ENCODE measurements at places on chromosomes 4 and X.

GRCh38 chr4:93730760-93731159 is 97.8 kb upstream of the ATOH1 start:
- no peak for DNase-seq

DNA sequence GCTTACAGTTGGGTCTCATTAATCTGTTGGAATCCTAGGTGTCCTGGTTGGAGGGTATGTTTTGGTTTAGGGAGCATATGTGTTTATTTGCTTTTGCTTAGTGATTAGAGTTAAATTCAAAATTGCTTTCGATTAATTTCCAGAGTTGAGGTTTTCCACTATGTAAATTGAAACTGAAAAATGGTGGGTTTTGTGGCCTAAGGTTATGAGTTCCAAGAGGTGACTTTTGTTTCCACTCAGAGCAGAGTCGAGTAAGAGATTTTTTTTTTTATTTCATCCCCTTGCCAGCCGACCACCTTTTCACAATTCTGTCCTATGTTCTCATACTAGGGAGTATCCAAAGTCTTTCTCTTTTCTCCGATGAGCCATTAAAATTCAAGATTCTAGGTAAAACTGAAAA is 66.9 kb downstream of the GRIA2 start:
- DNase-seq = no peak

DNA sequence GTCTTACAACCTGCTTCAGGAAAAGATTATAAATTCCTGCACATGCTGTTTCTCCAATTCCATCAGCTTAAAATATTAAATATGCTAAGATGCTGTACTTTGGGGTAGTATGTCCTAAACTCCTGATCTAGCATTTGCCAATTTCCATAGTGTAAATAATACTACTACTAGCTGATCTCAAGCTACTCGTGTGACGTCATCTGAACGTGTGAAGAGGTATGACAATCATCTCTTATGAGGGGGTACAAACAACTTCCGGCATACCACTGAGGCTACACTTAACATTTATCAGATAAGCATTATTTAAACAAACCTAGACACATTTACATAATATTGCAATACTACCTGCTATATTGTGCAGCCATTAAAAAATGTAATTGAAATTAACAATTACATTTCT is 52.4 kb upstream of the APELA start:
- no peak for DNase-seq

GRCh38 chr4:181345931-181346330 is 897.3 kb upstream of the TENM3 start:
- no peak for DNase-seq

- DNase-seq = peak; percentile 36
Measured at GRCh38 chr4:22458098-22458497, 57.8 kb downstream of the ADGRA3 start.

DNA sequence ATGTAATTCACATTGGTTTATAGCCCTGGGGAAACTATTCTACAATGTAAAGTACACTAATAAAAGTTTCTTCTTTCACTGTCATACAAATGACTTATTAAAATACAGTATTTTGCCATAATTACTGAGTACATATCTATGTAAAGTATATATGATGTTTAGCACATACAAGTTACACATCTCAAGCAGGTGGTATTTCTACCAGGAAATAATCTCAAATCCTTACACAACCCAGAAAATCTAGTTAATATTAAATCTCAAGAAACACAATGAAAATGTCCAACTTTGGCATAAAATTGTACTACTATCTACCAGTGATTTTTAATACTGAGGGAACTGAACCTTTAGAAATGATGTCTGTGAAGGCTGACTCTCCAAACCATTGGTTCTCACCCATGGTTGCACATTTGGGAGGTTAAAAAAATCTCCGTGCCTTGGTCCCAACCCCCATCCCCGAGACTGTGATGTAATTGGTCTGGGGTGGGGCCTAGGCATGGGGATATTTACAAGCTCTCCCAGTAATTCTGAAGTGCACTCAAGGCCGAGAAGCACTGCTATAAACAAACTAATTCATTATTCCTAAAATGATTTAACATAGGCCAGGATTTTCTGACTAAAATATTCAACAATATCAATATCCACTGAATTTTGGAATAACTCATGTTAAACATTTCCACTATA is 27.6 kb downstream of the MAP3K15 start:
- DNase-seq = peak; percentile 2

- DNase-seq = no peak
Measured at GRCh38 chrX:74023203-74023602, 280.8 kb upstream of the ZCCHC13 start.

GRCh38 chr4:81421346-81422218 is 50.1 kb downstream of the RASGEF1B start:
- no peak for DNase-seq

- DNase-seq = no peak
Measured at GRCh38 chr4:152009031-152009670, 248.3 kb upstream of the GATB start.

- no peak for DNase-seq
Measured at GRCh38 chrX:1531096-1531890, 5.7 kb downstream of the P2RY8 start.

DNA sequence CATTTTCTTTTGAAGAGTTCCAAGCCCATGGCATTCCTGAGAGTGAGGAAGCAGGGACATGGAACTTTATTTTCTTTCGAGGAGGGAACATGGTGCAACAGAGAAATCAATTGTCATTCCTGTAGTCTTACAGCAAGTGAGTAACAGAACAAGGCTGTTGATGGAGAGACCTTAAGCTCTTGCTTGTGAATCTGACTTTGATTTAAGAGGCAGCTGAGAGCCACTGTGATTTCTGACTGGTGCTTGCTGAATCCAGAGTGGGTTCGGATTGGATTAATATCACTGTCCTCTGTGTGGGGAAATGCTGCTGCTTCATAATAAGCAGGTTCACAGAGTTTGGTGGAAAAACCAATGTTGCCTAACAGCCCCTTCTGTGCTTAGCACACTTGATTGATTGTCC is 4.7 kb upstream of the ATP1B4 start:
- DNase-seq = no peak

GRCh38 chrX:10395179-10395578 is 225.2 kb downstream of the MID1 start:
- DNase-seq = no peak

GRCh38 chrX:130024127-130024526 is 41.7 kb downstream of the BCORL1 start:
- DNase-seq = no peak

- DNase-seq = no peak
Measured at GRCh38 chr4:6848717-6849305, 60.8 kb upstream of the TBC1D14 start.

DNA sequence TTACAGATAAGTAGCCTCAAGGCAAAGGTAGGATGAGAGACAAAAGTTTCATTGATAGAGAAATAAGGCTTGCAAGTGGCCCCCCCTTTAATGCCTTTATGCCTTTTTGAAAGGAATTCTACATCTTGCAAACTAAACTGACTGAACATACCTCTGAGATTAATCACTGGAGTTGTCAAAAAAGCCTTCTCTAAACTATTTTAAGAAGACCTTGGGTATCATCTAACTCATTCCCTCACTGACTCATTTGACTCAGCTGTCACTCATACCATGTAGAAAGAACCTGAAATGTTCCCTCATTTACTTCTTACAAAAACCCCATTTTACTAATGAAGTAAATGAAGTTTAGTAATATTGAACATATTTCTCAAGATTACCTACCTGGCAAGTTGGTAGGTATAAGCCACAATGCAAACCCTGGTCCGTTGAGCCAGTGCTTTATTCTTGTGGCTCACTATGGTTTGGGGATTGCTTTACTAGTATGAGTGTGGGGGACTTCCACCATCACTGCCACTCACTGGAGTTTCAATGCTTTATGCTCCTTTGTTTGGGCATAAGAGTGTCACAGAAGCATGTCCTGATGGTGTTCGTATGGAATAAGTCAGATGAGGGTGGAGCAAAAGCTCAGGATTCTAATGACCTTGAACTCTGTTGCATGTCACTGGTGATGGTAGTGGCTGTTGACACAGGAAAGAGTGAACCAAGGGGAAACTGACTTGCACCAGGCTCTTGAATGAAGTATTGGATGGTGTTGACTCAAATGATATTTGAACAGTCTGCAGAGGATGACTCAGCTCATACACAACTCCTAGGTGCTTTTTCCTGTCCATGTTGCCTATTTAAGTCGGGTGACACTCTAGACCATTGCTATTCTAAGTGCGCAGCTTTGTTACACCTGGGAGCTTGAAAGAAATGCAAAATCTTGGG is 305.5 kb upstream of the EMCN start:
- DNase-seq = no peak

DNA sequence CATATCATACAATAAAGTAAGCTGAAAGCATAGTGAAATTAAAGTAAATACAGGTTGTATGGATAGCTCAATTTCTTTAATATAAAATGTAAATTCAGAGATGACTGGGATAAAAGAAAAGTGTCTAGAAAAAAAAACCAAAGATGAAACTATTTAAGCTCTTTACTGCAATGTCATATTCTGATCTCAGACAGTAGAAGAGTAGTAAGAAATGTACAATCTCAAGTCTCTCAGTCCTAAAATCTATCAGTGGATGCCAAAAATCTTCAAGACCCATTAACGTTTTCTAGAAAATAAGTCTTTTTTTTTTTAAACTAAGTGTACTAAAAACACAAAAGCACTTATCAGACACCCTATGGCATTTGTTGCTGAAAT is 13.8 kb downstream of the MGARP start:
- DNase-seq = no peak

GRCh38 chr4:147025042-147025441 is 79.4 kb upstream of the TTC29 start:
- no peak for DNase-seq

DNA sequence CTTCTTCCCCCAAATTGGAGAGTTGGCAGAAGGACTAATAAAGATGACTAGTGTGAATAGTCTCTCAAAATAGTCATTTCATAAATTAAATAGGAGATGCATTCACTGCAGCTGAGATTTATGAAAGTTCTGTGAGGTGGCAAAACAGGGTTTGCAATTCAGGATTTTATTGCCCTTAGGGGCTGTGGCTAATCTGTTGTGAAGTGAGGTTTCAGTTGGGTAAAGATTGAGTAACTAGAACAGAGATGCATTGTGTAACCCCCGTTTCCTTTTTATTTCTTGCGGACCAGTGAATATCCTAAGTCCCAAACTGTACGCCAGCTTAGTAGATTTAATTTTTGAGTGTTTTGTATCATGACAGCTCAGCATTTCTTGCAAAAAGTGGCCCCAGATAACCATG is 16.2 kb upstream of the SCRG1 start:
- DNase-seq = no peak

DNA sequence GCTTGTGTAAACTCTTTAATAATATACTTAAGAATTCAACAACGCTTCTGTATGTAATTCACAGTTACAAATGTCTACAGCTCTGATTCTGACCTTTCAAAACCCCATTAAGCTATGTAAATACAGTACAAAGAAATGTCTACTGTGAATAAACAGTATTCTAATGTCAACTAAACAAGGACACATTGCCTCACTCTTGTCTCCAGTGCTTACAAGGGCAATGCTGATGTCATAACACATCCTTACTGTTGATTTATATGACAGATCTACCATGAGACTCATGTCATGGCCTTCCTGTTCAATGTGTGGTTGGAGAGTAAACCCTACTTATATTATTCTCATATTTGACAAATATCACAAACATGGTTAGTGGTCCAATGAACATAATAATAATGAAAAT is 256.1 kb upstream of the ADGRL3 start:
- no peak for DNase-seq

GRCh38 chr4:100106982-100107381 is 83.3 kb downstream of the DDIT4L start:
- peak; percentile 63 for DNase-seq

- no peak for DNase-seq
Measured at GRCh38 chr4:10106421-10107039, 10.1 kb downstream of the WDR1 start.

DNA sequence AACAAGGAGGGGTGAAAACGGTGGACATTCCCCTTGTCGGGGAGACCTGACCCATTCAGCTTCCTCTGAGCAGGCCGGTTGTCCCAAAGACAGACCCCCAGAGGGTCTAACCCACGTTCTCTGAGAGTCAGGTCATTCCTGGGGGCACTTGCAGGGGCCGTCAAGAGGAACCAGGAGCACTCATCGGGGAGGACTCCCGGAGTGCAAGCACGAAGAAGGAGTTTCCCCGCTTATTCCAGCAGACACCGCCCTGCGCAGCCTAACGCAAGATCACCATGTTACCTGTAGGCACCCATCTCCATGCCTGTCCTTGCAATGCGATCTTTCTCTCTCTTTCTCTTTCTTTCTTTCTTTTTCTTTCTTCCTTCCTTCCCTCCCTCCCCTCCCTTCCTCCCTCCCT is 154.2 kb downstream of the SHOX start:
- no peak for DNase-seq

DNA sequence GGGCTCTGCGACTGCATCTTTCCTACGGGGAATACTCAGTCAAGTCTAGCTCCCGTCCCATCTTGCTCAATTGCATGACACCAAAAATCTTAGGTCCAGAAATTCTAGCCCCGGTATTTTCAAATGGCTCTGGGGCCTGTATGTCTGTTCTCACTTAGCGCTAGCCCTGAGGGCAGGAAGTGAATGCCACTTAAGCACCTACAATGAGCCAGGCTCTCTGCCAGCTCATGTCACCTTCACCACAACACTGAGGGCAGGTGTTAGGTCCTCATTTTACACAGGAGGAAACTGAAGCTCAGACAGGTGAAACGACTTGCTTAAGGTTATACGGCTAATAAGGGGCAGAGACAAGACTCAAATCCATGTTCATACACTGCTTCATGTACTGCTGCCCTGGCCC is 282.8 kb downstream of the PPP1R2C start:
- no peak for DNase-seq

GRCh38 chr4:107755841-107756356 is 35.9 kb upstream of the PAPSS1 start:
- DNase-seq = no peak

DNA sequence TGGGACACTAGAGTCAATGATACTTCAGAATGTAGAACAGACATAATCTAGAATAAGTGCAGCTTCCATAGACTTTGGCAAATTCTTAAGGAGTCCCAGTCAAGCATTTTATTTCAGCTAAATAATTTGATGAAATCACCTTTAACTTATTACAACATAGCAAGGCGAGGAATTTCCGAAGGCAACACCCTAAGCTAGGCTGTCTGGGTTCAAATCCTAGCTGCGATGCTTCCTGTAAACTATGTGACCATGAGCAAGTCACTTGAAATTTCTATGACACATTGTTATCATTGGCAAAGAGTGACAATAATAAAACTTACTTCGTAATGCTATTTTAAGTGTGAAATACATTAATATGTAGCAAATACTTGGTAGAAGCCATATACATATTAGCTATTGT is 679.1 kb downstream of the DMD start:
- no peak for DNase-seq

- DNase-seq = peak; percentile 44
Measured at GRCh38 chr4:23930750-23931488, 41.1 kb upstream of the PPARGC1A start.

DNA sequence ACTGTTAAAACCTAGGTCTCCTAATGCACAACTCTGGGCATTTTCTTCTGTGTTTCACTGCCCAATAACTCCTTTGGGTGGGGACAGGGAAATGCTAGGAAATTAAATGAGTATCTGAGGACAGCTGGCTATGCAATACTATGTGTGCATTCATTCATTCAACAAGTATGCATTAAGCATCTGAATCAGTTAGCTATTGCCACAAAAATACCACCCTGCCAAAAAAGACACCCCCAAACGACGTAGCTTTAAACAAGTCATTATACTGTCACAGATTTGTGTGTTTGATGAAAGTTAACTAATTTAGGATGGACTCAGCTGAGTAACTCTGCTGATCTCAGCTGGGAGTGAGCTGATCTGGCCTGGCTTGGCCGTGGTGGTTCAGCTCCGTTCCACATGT is 29.8 kb upstream of the PTCHD1 start:
- no peak for DNase-seq

Data from epithelial cell of proximal tubule (primary cell).